ENCODE measurements at places on chromosomes 3 and 15.

GRCh38 chr3:111143-112069 is 85.2 kb upstream of the CHL1 start:
- no peak for DNase-seq

DNA sequence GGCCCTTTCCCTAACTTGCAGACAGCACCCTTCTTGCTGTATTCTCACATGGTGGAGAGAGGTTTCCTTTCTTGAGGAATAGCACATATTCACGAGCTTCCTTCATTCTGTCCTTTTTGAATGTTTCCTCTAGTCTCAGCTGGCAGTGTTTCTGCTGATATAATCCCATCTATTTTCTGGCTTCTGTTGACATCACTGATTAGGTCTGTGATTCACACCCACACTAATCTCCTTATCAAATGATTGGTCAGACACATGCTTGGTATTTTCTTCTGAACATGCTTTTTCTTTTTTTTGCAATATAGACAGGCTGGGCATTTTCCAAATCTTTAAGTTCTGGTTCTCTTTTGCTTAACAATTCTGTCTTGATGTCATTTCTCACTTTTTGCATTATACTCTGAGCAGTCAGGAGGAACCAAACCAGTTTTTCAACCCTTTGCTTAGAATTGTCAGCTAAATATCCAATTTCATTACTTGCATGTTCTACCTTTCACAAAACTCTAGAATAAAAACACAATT is 65.4 kb downstream of the OXSM start:
- DNase-seq = no peak

DNA sequence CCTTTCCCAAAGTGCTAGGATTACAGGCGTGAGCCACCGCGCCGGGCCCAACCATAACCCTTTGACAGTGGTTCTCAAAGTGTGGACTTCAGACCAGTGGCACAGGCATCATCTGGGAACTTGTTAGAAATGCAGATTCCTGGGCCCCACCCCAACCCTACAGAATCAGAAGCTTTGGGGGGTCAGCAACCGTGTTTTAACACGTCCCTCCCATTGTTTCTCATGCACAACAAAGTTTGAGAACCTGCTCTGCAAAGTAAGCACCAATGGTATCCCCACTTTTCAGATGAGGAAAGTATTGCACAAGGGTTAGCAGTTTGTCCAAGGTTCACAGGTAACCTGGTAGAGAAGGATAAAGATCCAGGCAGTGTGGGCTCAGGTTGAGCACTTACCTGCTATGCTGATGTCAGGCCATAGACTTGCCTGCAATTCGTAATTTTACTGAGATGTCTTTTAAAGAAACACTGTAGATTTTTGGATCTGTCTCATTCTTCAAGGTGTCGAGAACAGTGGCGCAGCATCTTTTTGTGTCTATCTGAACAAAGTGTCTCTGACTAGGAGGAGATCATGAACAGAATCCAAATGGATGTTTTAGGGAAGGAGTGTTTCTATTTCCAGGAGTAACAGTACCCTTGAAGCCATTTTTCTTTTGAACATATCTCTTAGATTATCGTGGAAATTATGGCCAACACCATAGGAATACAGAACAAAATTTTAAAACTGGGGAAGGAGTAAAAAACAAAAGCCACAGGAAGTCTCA is 2.5 kb downstream of the GXYLT2 start:
- DNase-seq = no peak

DNA sequence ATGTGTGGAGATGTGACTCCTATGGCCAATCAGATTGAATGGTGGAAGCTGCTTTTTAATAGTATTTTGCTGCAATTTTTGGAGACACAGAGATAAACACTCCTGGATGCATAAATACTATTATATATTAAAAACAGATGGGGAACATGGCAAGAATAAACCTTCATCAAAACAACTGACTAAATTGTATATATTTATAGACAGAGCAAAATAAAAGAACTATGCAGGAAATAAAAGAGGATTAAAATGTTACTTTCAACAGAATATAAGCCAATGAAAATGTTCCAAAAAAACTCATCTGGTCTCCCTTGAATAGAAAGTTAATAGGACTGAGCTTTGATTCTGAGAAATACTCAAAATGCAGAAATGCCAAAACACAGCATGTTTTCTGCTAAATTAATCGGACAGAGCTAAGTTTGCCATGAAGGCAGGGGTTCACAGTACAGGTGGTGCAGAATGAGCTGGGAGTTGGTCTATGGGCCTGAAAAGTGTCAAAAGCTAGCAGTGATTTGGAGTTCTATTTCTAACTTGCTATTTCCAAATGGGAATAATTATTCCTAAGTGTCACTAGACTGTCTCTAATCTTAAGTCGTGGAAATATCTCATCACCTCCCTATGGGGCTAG is 227.2 kb downstream of the CNTN3 start:
- peak; percentile 6 for DNase-seq

GRCh38 chr15:93694033-93694432 is 537.3 kb upstream of the MCTP2 start:
- DNase-seq = no peak

Measured in AG10803 (cell line).